GM06990 (cell line): ENCODE measurements at places on chromosomes 1 and 21.

GRCh38 chr1:201749059-201749690, 79.8 kb upstream of the IPO9 start:
- DNase-seq, result no peak

- no peak for DNase-seq
These were observed 544.8 kb upstream of the ADGRL4 start for GRCh38 chr1:79551321-79551720.

DNA sequence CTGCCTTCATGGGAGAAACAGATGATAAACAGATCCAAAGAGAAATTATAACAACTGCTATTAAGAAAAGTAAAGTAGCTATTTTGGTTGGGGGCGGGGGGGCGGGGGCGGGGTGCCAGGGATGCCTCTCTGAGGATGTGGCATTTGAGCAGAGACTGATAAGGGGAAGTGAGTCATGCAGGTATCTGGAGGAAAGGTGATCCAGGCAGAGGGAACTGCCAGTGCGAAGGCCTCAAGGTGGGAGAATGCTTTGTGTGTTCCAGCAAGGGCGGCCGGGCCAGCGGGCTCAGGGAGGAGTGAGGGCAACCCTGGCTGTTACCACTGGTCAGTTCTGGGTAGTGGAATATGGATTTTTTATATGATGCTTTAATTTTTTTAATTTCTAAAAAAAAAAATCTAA, 7.0 kb upstream of the TNFRSF1B start:
- DNase-seq, result no peak

GRCh38 chr1:247415423-247416361, at the start of gene NLRP3:
NLRP3 (plus strand) TSS chr1:247416173; CDS start chr1:247418801, 2,628 bp downstream.
- peak; percentile 59 for DNase-seq

- no peak for DNase-seq
These were observed 2.0 kb upstream of the ANGEL2 start for GRCh38 chr1:213017447-213018273.

DNA sequence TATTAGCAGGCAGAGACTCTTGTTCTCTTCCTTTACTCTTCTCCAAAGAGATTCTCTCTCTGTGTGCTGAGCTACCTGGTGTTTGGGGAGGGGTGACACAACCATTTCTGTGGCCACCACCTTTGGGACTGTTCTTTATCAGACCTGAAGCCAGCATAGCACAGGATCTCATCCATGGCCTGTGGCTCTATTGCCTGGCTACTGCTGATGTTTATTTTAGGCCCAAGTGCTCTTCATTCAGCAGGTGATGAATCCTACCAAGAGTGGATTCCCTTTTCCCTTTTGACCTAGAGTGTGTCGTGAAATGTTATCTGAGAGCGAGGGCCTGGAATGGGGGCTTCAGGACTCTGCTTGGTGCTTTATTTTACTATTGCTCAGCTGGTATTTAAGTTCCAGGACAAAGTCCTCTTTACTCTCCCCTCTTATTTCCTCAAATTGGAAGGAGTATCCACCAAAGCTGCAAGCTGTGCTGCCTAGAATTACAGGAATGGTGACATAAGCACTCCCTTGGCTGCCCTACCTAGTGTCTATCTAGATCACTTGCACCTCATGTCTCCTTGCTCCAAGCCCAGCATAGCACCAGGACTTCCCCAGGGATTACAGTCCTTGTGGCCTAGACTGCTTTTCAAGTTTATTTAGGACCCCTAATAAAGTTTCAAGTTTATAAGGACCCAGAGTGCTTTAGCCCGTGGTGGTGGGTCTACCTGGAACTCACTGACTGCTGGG, 94.7 kb upstream of the GPR52 start:
- DNase-seq, result no peak

- no peak for DNase-seq
These were observed 1963.0 kb downstream of the NCAM2 start for GRCh38 chr21:22961258-22961657.

- no peak for DNase-seq
These were observed 2.8 kb downstream of the KPRP start for GRCh38 chr1:152760551-152761190.
